ENCODE measurements at places on chromosomes 2 and 18.
A peak's percentile ranks its signal among the peaks of the same experiment; 100 is the strongest.

GRCh38 chr2:45554742-45555140 is 56.3 kb downstream of the SRBD1 start:
- DNase-seq = no peak

DNA sequence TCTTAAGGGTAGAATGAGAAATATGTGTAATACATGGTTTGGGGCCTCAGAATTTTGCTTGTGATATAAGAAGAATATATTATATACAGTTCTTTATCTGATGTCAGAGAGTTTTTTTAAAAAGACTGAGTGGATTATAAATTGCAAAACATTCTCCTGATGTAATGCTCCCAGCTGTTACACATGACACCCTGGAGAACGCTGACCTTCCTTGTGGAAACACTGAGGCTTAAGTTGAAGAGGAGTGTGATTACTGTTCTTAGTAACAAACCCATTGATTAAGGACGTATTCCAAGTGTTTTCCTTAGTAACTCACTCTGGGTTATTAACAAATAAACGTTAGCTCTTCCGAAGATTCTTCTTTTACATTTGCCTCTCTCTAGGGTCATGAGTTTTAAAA is 1069.3 kb upstream of the CNTNAP5 start:
- no peak for DNase-seq

GRCh38 chr2:72859831-72860262 is 27.4 kb upstream of the SPR start:
- peak; percentile 52 for DNase-seq

DNA sequence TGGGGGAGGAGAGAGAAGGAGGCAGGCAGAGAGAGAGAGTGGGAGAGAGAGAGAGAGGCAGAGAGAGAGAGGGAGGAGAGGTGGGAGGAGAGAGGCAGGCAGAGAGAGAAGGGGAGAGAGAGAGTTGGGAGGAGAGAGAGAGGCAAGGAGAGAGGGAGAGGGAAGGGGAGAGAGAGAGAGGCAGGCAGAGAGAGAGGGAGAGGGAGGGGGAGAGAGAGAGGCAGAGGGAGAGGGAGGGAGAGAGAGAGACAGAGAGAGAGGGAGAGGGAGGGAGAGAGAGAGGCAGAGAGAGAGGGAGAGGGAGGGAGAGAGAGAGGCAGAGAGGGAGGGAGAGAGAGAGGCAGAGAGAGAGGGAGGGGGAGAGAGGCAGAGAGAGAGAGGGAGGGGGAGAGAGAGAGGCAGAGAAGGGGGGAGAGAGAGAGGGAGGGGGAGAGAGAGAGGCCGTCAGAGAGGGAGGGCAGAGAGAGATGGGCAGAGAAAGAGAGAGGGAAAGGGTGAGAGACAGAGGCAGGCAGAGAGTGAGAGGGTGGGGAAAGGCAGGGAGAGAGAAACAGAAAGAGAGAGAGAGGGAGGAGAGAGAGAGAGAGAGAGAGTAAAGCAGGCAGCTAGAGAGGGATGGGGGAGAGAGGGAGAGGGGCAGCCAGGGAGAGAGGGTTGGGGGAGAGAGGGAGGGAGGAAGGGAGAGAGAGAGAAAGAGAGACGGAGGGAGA is 122.2 kb upstream of the PXDN start:
- no peak for DNase-seq

- no peak for DNase-seq
Measured at GRCh38 chr2:64092502-64092901, 51.7 kb downstream of the PELI1 start.

DNA sequence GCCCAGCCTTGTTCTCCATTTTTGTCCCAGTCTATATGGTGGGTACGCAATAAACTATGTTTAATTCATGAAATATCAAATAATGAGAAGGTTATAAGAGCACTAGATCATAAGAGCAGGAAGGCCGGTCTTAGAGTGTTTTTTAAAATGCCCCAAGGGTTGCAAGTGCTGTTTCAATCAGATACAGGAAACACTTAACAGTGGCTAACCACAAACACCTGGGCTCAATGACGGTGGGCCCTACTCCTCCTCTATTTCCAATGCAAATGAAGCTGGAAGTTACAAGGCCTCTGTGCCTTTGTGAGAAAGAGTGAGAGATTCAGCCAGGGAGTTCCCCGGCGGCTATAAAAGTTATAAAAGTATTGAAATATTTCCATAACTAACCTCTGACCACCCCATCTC is 18.9 kb upstream of the WDR33 start:
- DNase-seq = no peak

DNA sequence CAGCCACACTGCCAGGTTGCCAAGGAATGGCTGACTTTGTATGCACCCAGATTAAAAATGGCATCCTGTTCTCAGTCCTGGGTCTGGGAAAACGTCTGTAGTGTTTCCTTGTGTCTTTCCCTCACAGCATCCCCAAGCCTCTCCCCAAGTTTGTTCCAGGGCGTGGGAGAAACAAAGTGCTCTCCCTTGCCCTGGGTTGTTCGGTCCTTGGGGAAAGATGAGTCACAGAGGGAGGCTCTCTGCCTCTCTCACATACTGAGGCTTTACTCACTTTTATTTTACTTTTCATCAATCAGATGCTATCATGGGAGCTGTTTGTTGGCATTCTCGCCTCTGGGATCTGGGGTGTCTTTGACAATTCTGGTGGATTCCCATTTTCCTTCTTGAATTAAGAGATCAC is 492.3 kb downstream of the XIRP2 start:
- no peak for DNase-seq

DNA sequence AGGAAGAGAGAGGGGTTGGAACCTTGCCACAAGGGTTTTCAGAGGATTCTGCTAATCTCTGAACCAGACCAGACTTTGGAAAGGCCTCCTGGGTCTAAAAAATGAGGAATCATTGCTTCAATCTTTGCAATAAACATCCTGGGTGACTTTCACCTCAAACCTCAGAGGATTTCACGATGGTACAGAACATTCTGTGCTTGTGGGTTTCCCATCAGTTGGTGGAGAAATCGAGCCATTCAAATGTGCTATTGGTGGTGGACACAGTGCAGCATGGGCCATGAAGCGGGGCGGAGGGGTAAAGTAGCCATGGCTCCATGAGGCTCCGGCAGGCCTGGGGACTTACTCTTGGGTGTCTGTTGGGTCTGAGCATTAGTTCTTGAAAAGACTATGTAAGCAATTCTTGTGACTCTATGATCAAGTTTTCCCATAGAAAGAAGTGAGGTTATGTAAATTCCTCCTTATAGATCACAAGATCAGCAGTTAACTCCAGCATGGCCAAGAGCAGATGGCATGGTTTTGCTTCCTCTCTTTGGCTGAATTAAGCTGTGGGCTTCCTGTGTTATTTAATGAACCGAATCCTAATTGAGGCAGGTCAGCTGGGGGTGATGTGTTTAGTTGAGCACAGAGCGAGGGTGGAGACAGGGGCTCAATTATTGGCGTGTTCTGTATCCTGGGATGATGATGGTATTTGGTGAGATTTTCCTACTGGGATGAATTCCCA is 1.9 kb upstream of the IL1R2 start:
- DNase-seq = no peak

DNA sequence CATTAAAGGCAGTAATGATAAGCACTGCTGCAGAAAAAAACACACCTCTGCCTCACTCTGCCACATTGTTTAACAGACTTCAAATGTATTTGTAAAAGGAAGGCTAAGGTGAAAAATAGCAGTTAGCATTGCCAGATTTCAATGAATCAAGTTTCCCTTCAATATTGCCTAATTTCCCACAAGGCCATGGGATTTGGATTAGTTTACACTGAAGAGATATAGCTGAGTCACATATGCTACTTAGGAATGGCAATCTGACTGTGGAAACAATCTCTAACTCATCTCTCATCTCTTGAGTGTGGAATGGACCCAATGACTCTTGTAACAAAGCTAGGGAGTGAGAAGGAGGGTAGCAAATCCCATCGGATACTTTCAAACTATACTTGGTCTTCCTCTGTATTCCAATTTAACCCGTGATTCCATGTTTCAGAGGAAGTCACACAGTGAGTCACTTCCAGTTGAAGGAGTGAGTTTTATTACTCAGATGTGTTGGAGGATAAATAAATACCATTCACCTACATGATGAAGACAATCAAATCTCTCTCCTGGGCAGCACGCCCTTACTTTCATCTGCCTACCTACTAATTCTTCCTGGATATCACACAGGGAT is 5.1 kb downstream of the B4GALT6 start:
- no peak for DNase-seq

DNA sequence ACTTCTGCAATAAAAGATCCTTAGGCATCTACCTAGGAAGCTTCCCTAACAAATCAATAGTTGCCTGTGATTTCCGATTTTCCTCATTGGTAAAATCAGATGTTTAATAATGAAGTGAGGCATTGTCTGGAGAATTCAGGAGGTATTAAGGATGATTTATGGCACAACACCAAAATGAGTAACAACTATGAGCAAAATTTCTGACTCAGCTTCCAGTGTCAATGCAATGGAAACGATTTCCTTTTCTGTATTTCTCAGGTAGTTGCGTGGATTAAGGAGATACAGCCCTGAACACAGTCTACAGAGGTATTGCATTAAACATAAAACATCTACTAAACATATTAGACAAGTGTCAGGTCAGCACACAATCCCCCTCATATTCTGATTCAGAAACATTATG is 99.5 kb downstream of the EPB41L3 start:
- no peak for DNase-seq

DNA sequence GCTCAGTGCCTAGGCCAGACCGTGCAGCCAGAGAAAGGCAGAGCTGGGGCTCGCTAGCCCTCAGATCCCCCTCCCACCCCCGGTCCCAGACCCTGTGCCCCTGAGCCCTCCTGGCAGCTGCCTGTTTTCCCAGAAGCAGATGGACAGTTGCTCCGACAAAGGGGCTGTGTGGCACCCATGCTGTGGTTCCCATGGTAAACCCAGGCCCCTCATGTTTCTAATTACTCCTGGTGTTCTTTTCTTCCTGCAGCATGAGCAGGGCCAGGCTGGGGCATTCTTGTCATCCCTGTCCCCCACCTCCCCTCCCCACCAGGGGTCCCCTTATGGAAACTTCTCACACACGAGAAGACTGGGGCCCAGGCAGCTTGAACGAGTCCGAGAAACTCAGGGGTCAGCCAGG is 269.6 kb downstream of the HAUS1 start:
- no peak for DNase-seq

GRCh38 chr2:63737081-63737751 is 104.5 kb upstream of the UGP2 start:
- DNase-seq = no peak

- no peak for DNase-seq
Measured at GRCh38 chr2:219989744-219990143, 362.3 kb downstream of the SLC4A3 start.

DNA sequence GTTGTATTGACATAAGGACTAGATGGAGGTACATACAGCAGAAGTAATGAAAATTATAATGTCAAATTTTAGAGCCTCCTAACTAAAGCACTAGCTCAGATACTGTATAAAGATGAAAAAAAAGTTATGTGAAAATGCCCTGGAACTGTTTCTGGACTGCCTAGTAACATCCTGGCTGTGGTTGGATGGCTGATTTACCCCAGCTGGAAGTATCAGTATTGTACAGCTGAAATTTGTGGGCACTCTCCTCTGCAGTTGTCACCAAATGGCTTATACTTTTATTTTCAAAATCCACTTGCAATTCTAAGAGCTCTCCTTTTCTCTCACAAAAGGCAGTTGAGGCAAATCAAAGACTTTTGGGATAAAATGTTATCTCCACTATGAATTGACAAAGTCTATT is 239.2 kb downstream of the RPIA start:
- DNase-seq = no peak

GRCh38 chr2:23426263-23426905 is 41.4 kb downstream of the KLHL29 start:
- DNase-seq = no peak

DNA sequence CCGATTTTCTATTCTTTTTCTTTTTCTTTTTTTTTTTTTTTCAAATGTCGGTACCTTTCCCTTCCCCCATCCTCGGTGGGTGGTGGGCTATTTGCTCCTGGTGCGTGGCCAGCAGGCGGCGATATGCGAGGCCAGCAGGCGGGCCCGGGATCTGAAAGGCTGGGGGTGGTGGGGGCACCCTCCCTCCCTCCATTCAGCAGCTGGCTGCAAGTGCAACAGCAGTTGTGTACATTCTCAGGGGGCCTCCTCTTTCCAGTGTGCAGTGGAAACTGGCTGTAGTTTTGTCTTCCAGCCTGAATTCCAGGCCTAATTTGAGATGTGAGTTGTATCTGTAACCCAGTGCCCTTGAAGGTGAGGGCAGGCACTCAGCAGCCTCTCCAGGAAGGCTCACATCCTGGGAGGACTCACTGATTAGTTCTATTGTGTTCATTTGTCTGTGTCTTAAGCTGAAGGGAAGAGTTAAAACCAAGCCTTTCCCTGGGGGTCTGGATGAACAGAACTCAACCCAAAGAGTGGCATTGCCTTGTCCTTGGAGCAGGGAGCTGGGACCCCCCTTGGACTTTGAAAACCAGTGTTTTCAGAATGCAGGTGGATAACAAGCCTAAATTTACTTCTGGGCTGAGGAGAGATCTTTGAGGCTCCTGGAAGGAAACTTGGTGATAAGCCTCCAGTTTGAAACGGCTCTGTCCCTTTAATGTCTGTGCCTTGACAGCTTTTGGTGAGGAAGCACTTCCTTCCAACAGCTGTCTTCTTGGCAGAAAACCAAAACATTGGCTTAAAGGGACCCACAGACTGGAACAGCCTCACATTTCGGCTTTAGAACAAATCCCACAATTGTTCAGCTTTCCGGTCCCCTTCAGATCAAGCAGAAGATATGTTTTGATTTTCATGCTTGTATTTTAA is 3.3 kb downstream of the MYCN start:
- DNase-seq = peak; percentile 78

DNA sequence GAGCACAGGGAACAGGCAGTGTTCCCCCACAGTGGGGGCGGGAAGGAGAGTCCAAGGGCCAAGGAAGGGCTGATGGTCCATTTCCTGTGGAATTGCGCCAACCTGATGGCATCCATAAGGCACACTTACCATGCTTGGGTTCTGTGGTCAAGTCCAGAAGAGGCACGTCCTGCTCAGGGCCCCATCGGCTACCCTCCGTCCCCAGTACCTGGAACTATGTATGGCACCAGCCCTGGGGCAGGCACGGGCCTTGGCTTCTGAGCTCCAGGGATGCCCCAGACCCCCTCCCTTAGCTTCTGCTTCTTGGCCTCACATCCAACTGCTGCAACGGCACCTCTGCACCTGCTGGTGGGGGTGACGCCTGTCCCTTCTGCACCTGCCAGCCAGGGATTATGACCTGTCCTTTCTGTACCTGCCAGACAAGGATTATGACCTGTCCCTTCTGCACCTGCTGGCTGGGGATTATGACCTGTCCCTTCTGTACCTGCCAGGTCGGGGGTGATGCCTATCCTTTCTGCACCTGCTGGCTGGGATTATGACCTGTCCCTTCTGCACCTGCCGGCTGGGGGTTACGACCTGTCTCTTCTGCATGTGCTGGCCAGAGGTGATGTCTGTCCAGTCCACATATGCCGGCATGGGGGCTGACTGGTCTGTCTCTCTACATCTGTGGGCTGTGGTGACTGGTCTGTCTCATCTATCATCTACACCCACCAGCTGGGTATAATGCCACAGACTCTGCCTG is 45.4 kb upstream of the SNTG2 start:
- DNase-seq = no peak

GRCh38 chr2:51516667-51517066 is 484.7 kb upstream of the NRXN1 start:
- DNase-seq = no peak
